ENCODE measurements at places on chromosomes 2 and 18. TPM values are rescaled to one million over a fixed set of nuclear protein-coding genes. Genes with fewer than 3 reads are reported as not detected.

ELOA2 gene
- not detected for polyA plus RNA-seq

MLPH gene
- 0.45 TPM for polyA plus RNA-seq

- no peak for DNase-seq
Measured at GRCh38 chr2:126933711-126934091, 35.0 kb downstream of the TEX51 start.

DNA sequence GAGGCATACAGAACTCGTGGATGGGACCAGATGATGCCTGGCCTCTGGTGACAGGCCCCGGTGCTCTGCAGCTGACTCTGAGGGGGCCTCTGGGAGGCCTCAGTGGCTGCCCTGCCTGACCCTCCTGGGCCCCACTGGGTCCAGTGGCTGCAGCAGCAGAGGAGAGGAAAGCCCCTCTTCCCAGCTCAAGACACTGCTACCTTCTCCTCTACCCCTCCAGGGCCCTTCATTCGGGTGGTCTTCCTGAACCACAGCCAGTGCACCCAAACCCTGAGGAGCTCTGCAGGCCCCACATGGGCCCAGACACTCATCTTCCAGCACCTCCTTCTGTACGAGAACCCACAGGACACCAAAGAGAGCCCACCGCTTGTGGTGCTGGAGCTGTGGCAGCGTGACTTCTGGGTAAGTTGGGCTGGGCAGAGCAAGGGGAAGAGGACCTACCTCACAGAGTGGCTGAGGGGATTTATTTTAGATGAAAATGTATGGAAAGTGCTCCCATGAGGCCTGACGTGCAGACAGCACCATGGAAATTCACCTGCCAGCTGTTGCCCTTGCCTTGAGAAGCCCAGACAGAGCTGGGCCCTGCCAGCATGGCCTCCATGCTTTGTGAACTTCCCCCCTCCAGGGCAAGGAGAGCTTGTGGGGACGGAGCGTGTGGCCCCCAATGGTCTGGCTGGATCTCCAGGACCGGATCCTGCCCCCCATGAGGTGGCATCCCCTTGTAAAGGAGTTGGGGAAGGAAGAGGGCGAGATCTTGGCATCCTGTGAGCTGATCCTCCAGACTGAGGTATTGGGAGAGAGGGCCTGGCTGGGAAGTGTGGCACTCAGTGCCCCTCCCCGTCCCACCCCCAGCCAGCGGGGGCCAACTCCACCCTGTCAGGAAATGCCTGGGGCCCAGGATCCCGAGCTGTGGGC is 46.3 kb downstream of the LMAN2L start:
- DNase-seq = no peak
